ENCODE measurements at places on chromosomes 1 and 21.

- no peak for DNase-seq
Measured at GRCh38 chr1:117976381-117976780, 46.8 kb downstream of the WDR3 start.

DNA sequence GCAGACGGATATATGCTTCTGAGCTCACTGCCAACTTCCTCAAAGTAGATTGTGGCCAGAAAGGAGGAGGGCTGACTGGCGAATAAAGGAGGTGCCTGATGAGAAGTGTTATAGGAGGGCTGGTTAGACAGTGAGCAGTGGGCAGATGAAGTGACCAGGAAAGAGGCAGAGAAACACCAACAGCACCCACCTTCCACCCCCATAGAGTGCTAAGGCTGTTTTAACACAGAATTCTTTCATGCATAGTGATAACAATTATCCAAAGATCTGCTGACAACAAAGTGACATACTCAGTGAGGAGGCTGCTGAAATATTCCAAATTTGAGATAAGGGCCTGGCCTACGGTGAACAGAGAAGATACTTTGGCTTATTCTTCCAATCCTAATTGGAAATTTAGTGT, 21.2 kb upstream of the MTR start:
- no peak for DNase-seq

- DNase-seq: no peak
Measured at GRCh38 chr1:85617633-85618100, 37.1 kb downstream of the CCN1 start.

GRCh38 chr1:240508201-240508600, 103.8 kb downstream of the GREM2 start:
- no peak for DNase-seq

DNA sequence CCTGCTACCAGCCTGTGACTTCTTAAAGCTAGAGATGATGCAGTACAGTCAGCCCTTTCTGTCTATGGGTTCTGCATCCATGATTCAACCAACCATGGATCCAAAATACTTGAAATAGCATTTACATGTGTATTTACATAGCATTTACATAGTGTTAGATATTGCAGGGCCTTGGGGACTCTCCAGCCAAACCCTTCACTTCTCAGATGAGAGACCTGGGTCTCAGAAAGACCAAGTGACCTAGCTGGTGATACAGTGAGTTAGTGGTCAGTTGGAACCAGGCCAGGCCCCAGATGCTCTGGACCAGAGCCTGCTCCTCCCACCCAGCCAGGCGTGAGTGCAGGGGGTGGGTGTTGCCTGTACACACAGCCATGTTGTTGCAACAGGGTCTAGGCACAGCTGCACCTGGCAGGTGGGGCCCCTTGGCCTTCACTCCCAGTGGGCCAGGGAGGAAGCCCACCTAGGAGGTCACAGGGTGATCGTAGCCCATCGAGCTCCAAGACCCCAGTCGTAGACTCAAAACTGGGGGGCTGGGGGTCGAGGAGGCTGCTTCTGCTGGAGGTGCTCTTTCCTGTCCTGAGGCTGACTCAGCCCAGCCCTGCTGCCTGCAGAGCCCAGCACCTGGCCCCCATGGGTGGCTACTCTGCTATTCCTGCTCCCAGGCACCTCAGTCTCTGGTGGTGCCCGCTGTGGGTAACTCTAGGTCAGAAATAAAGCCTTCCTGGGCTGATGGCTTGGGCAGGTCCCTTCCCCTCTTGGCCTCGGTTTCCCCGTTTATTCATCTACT, 7.7 kb downstream of the TMEM61 start:
- no peak for DNase-seq

- DNase-seq: peak; percentile 30
Measured at GRCh38 chr1:92482665-92483609, 3.8 kb downstream of the GFI1 start.

DNA sequence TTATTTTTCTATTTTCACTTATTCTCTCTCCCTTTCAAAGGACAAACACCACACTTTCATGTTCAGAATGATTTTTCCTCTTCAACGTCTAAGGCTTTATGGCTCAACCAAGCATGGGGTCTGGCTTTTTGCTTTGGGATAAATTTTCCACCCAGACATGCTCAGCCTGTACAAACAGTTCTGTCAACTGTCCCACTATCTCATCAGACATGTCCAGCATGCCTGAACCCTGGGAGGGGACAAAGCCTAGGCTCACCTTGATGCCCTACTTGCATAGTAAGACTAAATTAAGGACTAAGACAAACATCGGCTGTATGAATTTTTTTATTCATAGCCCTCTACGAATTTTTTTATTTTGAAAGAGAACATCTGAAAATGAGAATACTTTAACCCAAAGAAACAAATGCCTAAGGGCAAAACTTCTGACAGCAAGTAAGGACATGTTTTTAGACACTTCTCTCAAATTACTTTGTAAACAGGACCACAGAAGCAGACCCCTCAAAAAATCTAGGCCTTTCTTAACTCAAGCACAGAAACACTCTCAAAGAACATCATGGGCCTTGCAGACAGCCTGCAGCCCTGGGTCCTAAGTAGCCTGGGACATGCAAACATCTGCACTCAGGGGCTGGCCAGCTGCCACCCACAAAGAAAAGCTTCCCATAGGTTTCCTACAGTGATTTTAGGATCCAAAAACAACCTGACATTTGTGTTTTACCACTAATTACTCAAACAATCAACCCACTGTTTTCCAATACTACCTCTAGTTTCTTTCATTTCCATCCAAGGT, 72.3 kb upstream of the PALMD start:
- DNase-seq: no peak

DNA sequence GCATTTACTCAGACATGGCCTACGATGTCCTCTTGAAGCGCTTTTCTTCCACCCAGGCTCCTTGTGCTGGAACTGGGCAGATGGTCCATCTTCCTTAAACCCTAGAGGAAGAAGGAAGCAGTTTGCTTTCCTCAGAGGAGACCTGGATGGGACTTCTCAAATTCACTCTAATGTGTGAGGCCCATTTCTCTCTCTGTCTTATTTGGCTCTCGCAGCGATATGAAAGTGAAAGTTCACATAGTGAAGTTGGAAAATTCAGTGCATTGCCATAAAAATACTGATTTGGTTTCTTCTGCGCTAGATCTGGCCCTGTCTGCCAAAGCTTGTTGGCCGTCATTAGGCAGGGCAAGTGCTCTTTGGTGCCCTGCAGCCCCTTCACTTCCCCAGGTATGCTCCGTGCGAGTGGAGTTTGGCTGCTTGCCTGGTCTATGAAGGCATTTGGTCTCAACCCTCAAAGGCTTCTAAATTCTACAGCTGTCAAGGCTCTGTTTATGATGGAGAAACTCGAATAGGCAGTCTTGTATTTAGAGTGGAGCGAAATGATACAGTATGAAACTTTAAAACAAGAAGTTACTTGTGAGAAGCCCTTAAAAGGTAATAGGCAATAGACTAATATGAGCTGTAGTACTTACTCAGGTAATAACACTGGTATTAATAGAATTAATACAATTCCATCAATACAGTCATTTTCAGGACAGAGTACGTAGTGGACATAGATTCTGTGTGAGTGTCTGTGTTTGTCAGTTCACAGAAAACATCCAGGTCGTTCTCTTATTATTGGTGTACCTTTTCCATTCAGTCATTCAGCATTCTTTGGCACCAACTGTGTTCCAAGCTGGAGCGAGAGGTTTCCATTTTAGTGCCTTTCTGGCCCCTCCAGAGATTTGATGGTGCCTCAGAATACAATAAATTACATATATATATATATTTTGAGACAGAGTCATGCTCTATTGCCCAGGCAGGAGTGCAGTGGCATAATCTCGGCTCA, 20.5 kb downstream of the SZRD1 start:
- DNase-seq: no peak

GRCh38 chr1:15764269-15764764, 5.7 kb downstream of the FBLIM1 start:
- no peak for DNase-seq

GRCh38 chr21:46154155-46154954, 1.0 kb downstream of the FTCD start:
- no peak for DNase-seq

DNA sequence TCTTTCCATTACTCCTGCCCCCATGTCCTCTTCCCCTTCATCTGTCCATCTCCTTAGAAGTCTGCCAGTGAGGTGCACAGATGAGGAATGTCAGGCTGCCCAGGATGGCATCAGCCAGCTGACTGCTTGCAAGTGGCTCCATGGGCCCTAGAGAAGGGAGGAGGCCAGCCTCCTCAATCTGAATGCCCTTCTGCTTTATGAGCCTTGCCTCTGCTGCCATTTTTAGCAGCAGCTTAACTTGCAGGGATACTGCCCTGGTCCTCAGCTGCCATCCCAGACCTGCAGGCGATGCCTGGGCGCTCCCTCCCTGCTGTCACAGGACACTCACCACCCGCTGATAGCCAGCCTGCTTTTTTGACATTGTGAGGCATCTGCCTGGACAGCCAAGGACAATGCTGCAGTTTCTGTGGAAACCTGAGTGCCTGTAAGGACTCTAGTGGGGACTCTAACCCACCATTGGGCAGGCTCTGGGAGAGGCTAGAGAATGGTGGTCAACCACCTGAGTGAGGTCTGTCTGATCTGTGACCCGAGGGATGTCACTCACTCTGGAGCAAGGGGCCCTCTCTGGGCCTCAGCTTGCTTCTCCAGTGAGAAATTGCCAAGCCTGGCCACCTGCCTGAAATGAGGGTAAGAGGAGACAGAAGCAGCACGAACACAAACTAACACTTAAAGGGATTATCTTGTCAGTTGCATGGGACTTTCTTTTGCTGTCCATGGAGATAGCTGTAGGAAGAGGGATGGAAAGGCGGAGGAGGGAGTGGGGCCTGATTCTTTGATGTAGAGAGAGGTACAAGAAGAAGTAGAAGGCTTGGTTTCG, 185.0 kb downstream of the MIS18A start:
- DNase-seq: no peak

GRCh38 chr1:8335246-8335645, 17.3 kb downstream of the SLC45A1 start:
- DNase-seq: no peak

GRCh38 chr21:23475281-23476219, 2131.7 kb downstream of the MRPL39 start:
- no peak for DNase-seq

DNA sequence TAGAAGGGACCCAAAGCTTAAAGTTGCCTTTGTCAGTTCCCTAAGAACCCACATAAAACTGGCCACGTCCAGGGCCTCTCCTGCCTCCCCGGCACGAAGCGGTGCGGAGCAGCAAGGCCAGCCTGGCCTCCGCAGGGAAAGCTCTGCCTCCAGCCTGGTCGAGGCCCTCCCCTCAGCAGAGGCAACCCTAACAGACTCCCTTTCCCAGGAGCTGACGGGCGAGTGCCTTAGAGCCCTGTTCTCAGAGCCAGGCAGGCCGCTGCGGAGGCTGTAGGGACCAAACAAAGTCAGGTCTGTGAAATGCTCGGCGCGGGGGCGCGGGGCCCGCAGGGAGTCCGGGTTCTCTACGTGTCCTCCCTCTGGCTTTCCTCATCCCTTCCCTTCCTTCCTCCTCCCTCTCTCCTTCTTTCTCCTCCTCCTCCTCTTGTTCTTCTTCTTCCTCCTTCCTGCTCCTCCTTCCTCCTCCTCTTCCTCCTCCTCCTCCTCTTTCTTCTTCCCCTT, 40.7 kb downstream of the RIPK4 start:
- no peak for DNase-seq

DNA sequence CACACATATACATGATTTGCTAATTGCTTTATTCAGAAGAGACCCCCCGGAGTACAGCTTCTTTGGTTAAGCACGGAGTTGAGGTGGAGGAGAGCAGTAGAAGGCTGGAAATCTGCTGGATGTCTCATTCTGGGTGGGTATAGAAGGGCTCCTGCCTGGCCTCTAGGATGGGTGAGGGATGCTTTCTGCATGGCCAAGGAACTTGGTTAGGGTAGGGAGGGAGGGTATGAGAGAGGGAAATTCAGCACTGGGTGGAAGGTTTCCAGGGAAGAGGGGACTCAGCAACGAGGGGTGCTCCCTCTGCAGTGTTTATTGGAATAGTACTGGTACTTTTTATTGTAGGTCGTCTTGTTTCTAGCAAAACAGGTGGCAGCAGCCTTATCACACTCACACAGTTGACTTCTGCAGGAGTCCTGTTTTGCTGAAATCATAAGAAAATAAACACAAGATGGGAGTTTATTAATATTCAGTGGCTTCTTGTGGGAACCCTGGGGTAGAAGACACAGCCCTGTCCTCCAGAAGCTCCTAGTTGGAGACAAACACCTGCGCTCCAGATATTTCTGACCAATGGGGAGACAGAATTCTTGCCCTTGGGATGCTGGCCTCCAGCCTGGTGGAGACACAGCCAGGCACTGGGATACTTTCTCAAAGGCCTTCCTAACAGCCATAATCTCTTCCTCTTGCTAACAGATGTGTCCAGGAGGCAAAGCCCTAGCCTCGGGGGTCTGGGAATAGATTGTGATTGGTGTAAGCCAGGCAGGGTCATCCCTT, 3.8 kb downstream of the PLA2G2A start:
- no peak for DNase-seq

GRCh38 chr1:44266400-44267344, 53.4 kb downstream of the DMAP1 start:
- no peak for DNase-seq

GRCh38 chr1:42456754-42457089, 379 bp downstream of the PPCS start:
- DNase-seq: peak; percentile 33

DNA sequence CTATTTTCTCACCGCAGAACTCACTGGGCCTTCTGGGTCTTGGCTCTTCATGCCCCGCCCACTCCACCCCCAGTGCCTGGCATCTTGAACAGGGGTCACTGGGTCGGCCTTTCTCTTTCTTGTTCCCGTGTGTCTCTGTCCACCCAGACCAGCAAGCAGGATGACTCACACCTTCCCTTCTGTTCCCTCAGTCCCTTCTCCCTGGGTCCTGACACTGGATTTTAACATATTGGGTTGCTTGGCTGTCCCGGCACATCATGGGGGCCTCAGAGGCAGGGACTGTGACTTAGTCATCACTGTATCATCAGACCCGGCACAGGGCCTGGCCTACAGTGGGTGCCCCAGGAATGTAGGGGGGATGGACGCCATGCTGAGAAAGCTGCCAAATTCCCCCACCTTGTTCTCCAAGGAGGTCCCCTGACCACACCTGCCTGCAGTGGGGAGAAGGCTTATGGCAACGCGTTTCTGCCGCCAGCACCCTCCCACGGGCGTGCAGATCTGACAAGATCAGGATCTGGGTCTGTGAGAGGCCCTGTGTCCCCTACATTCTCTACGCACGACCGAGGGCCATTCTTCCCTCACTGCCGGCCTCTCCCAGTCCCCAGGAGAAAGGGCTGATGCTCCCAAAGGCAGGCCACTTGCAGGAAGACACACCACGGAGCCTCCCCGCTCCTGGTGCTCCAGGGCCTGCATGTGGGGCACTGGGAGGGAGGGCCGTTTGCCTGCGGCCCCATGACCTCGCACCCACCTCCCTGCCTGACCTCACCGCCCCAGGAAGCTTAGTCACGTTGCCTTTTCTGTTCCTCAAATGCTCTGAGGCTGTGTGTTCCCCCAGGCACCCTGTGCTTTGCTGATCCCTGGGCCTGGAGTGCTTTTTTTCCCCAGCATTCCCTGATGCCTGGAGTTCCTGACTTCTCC, 157.2 kb upstream of the TMEM51 start:
- DNase-seq: no peak

GRCh38 chr1:93593854-93594602, 87.6 kb downstream of the BCAR3 start:
- no peak for DNase-seq

GRCh38 chr1:116265931-116266863, 106.8 kb upstream of the ATP1A1 start:
- no peak for DNase-seq

All from stimulated activated CD4-positive, alpha-beta T cell treated with anti-CD3 and anti-CD28 coated beads, Interleukin-1b, Interleukin-23, amount 100 ng/mL, for 4 hours (primary cell).